ENCODE measurements at places on chromosomes 12 and 14.

DNA sequence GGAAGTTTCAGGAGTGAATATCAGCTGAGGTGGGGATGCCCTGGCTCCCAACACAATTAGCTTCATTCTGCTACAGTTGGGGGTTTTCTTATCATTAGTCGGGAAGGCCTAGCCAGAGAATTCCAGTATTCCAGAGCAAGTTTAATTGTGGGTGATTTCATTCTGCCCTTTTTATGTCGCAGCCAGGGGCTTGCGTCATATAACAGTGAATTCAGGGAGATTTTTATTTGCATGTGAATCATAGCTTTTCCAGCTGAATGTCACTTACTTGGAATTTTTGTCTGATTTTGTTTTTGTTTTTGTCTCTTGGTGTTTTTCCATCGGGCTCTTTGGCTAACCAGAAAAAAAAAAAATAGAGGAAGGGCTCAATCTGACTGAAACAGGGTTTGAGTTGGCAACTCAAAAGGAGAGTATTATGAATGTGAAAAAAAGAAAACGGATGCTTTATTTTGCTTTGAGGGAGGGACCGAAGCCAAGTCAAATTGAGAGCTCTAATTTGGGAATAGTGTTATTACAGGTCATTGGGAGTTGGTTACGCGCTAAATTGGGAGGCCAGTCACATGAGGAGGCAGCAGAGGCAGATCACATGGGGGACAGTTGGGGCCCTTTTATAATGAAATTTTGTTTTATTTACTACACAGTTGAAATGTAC, 119.4 kb downstream of the SAMD4A start:
- DNase-seq, result no peak

DNA sequence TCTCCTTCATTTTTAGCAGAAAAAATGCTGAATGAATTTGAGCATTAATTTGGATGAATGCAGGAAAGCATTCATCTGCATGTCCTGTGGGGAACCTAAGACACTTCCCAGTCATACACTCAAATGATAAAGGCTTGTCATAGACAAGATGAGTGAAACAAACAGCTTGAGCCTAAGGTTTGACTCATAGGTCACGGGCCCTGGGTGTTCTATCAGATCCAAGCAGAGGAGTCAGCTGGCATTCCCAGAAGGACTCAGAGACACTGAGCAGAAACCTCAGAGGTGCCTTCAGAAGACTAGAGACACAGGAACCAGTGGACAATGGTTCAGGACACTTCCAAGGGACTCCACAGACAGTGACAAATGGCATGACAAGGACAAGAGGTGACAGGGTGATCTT, 183.9 kb downstream of the NTF3 start:
- DNase-seq, result no peak

GRCh38 chr12:73445658-73446324, 1091.8 kb upstream of the ATXN7L3B start:
- DNase-seq, result no peak

DNA sequence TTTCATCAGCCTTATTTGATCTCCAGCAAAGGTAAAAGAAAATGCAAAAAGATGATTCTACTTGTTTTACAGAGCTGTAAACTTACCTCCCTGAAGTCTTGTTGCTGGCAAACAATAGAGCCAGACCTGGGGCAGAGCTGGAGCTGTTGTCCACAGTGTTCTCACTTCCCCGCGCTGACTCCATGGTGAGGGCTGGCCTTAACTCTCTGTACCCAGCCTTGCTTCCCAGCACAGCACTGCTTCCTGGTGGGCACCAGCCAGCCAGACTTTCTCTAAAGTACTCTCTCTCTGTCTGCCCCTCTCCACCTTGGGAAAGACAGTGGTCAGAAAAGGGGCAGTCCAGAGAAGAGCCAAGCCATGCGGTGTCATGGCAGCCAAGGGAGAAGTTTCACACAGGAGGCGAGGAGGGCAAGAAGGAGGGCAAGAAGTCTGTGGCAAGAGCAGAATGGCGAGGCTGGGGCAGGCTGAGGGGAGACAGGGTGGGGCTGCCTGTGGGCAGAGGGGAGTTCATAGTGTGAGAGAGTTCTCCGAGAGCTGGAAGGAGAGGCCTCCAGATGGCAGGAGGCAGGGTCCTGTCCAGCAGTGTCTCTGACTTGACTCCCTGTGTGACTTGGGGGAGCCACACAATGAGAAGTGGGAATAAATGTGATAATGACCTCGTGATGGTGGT, 9.3 kb downstream of the EVL start:
- no peak for DNase-seq

DNA sequence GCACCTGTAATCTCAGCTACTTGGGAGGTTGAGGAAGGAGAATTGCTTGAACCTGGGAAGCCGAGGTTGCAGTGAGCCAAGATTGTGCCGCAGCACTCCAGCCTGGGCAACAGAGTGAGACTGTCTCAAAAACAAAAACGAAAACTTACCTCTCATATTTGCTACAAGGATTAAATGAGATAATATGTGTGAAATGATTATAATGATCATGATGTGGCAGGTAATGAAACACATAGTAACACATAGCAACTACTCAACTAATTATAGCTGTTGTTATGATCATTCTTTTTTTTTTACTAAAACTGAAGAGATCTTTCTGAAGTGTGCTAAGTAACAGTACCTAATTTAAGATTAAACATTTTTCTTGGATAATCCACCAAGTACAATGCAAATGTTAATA, 30.1 kb downstream of the RPGRIP1 start:
- no peak for DNase-seq

DNA sequence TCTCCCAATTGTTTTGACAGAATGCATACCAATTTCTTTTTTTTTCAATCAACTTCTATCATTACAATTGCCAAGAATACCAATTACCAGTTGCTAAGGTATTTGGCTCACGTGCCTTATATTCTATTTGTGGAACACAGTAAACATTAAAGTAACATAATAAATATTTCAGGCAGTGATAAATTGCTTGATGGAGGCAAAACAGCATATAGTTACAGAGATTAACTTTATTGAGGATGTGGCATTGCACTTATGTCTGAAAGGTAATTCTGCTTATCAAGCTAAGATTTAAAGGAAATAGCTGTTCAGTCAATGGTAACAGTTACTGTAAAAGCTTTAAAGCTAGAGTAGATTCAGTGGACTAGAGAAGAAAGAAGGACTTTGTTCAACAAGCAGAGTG, 1107.8 kb downstream of the FSCB start:
- no peak for DNase-seq

- no peak for DNase-seq
Measured at GRCh38 chr12:109890620-109891170, 9.4 kb upstream of the TCHP start.

- no peak for DNase-seq
Measured at GRCh38 chr12:125143491-125143890, 78.3 kb downstream of the AACS start.

DNA sequence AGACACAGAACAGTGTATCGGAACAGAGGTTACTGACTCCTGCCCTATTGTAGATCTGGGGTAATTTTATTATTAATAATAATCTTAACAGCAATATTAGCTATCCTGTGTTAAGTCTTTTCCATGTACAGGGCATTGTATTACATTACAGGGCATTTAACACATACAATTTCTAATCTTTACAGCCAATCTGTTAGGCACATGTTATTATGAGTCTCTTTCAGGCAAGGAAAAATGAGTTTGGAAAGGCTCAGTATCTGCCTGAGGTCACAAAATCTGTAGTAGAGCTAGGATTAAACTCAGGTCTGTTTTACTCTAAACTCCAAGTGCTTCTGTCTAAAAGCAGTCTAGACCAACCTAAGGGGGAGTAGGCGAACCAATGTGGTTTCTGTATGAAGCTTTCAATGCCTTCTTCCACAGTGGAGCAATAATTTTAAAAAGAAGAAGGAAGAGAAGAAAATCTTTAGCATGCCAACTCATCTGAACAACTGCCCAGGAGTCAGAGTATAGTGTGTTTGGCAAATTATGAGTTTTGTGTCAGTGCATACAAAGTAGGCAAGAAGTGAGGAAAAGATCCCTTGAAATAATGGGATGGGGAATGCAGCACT, 192.6 kb downstream of the CHST11 start:
- peak; percentile 67 for DNase-seq

- DNase-seq, result no peak
Measured at GRCh38 chr14:68616221-68616902, 176.5 kb downstream of the ZFP36L1 start.

DNA sequence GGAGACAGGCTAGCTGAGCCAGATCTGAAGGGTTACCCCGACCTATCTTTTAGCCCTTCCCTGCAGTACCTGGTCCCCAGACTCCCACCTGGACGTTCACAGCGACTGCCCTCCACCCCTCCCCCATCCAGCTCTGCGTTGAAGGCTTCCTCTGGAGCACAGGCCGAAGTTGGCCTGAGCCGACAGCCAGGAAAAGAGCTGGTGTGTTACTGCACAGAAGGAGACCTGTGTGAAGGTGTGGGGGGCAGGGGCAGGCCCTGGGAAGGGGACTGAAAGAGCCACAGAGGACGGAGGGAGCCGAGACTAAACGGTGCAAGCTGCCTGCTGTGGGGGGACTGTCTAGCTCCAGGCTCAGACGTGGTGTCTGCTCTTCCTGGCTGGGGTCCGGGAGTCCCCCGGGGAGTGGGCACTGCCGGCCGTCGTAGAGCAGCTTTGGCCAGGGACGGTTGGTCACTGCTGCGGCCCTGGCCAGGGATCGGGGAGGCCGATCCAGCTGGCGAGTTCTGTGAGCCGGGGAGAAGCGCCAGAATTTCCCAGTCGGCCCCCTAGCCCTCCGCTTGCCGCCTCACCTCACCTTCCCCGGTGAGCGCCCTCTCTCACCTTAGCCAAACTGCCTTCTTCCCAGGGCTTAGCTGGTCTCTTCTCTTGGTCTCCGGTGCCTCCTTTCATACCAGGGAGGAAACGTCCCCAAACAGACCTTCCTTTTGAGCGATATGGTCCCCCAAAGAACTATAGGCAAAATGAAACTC, 899 bp upstream of the COL2A1 start:
- DNase-seq, result no peak

GRCh38 chr12:57342207-57342691, 88.6 kb downstream of the R3HDM2 start:
- no peak for DNase-seq

- no peak for DNase-seq
Measured at GRCh38 chr12:20105943-20106342, 262.4 kb upstream of the PDE3A start.

GRCh38 chr14:23054000-23054811, 3.1 kb downstream of the CDH24 start:
- DNase-seq, result no peak

DNA sequence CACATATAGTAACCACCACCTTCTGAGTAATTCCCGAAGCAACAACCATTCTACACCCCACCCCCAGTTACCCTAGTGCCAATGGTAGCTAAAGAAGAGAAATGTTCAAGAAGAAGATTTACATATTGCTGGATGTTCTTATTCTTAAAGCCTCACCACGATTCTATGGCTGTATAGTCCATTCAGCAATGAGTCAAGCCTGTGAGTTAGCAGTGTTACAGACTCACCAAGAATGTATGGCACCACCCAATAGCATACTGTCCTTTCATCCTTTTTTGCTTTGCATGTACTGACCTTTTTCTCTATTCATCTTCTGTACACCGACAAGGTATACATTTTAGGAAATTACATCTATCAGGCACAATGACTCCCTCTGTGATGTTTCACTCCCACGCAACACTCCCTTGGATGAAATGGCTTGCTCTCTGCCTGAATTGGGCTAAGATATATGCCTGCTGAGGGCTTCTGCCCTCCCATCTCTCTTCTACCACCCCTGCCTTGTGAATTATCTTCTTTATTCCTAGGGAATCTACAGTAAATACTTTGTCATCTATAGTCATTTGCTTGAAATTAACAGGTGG, 945.8 kb downstream of the DIO2 start:
- no peak for DNase-seq

DNA sequence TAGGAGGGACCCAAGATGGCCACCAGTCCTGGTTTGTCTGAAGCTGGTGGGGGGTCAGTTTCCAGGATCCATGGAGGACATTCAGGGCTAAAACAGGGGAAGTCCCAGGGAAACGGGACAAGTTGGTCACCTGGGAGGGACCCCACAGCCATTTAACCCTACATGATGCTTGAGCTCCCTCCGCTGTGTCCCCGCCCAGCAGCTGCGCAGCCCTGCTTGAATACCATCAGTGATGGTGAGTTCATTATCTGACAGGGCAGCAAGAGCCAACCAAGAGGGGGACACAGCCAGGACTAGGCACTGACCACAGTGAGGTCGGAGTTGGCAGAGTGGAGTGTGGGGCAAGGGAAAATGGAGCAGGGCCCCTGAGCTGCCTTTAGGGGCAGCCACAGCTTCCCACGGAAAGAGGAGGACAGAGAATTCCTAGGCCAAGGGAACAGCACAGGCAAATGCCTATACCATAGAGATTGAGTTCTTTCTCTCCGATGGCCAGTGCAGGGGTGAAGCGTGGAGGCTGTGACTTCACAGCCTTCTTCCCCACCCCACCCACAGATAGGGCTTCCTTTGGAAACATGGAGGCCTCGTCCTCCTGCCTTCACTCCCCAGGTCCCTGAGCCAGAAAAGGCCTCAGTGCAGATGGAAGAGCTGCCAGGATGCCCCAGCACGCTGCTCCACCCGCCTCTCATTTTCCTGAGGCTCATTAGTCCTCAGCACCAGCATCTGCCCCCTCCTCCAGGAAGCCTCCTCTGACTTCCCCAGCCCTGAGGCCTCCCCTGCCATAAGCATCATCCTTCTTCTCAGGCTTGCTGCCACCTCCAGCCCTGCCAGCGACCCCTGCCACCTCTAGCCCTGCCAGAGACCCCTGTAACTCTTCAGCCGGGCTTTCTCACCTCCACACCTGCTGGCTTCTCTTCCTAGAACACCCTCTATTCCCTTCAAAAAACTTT, 51.4 kb downstream of the CYP46A1 start:
- no peak for DNase-seq

GRCh38 chr12:101078536-101079285, 131.3 kb downstream of the SLC5A8 start:
- DNase-seq, result no peak

- no peak for DNase-seq
Measured at GRCh38 chr12:131066886-131067490, 113.3 kb downstream of the ADGRD1 start.

DNA sequence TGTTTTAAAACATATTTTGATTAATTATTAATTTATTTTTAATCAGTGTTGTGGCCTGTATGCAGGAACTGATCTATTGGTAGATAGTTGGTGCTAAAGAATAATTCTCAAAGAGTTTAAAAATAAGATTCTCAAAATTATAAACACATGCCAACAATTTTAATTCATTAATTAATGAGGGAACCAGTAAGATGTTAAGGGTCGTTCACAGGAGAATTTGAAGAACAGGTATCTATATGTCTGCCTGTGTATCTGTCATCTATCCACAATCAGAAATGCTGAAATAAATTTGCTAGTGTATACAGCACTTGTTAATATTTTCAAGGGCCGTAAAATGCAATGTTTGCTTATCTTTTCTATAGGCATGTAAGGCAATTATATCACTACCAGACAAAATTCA, 18.4 kb downstream of the DAAM1 start:
- DNase-seq, result no peak

GRCh38 chr12:128267651-128268378, 845 bp downstream of the TMEM132C start:
- no peak for DNase-seq

GRCh38 chr12:3073438-3074250, 3.5 kb upstream of the TSPAN9 start:
- peak; percentile 76 for DNase-seq

GRCh38 chr12:104331376-104331775, 27.8 kb downstream of the EID3 start:
- no peak for DNase-seq
